Sigmoid colon (tissue), 7 donors: ENCODE measurements at places on chromosomes 2 and 18. TPM values are rescaled to one million over a fixed set of nuclear protein-coding genes. Genes with fewer than 3 reads are reported as not detected.

GRCh38 chr2:217836901-217837491 lies 165.8 kb downstream of the TNS1 start:
- DNase-seq = peak; percentile 97

Gene NOP58
- 40.0 TPM for total RNA-seq

DNA sequence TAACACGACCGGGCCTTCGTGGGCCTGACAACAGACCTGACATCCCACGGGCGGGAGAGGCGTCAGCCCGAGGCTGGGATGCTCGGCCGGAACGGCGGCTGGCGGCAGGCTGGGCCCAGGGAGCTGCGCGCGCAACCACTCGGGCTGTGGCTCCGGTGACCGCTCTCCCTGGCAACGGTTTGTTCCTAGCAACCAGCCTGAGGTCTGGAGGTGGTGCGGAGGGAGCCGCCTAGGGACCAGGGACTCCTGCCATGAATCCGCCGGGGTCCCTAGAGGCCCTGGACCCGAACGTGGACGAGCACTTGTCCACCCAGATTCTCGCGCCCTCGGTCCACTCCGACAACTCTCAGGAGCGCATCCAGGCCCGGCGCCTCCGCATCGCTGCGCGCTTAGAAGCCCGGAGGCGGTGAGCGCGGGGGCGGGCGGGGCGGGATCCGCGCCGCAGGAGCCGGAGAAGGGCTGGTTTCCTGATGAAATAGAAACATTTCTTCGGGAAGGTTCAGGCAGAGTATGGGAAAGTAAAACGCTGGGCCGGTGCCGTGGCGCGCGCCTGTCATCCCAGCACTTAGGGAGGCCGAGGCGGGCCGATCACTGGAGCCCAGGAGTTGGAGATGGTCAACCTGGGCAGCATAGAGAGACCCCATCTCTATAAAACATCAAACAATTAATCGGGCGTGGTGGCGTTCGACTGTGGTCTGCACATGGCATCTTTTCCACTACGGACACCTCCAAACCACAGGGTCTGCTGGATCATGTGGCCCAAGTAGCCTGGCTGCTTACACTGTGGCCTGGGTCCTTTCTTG lies at the start of gene DRC1:
TSS of gene DRC1 (plus strand) at position 182 of the 803 bp plus-strand sequence. CDS start at position 252, 70 bp downstream.
- DNase-seq = peak; percentile 68

DNA sequence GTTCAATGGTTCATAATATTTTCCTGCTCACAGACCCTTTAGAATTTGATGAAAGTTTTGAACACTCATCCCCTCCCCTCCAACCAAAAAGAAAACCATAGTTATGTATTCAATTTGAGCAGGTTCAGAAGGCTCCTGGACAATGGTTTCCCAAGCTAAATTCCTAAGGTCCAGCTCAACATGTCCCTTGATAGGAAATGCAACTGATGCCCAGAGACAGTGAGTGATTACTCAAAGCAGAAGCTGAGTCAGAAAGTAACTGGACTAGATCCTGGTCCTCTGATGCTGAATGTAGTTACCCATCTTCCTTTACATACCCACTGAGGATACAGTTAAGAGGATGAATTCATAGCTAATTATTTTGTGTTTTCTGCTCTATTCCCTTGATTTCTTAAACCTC lies 218.9 kb upstream of the NCKAP5 start:
- no peak for DNase-seq

Gene ADD2
- 1.3 TPM for total RNA-seq

Gene SCG2
- 11.1 TPM for total RNA-seq

DNA sequence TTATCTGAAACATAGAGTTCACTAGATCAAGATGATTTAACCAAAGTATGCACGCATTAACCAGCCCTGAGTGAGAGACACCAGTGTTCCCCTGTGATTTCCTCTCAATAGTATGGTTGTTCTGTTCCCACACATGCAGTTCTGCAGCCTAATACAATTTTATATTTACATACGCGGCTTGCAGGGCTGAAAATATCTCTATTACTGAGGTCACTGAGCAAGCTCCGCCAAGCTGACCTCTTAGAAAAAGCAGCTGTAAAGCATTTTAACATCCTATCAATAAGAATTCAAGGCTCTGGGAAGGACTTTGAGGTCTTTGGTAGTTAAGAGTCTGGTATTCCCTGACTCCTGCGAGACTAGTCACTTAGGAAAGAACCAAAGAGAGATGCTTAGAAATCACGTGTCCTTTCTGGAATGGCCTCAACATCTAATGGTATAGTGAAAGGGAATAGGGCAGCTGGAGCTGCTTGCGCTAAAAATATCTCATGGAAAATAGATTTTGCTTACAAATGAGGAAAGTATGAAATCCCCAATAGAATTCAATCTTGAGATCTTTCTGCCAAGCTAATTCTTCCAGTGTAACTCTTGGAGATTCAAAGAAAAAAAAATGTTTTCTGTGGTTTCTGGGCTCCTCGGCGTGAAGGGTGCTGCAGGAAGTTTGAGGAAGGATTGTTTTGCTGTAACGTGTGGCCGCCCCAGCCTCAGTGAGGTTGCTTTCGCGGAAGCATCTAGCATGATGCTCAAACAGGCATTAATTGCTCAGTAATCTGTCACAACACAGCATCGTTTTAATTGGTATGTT lies 59.2 kb downstream of the DOCK10 start:
- no peak for DNase-seq
